ENCODE measurements at places on chromosomes 3 and 15.

GRCh38 chr15:89377842-89378295 is 43.2 kb upstream of the POLG start:
- no peak for DNase-seq

DNA sequence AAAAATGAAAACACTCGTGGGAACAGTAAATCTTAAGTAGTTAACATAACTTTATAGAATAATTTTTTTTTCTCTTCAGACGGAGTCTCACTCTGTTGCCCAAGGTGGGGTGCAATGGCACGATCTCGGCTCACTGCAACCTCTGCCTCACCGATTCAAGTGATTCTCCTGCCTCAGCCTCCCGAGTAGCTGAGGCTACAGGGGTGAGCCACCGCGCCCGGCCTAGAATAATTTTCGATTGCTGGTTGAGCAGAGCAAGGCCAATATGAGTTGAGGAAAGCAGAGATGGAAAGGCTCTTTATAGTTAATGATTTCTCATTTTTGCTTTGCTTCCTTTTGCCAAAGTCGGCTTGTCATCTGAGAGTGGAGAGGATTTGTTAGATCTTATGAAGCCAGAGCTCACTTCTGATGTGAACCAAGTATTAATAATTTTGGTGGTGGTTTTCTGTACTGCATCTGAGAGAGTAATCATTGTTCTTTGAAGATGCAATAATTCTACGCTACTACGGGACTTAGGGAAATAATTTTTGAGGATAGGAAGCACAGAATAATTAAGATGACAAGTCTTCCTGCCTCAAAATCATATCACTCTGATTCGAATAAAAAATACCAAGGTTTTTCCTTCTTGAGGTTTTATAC is 1.6 kb upstream of the GOLM2 start:
- DNase-seq, result no peak

DNA sequence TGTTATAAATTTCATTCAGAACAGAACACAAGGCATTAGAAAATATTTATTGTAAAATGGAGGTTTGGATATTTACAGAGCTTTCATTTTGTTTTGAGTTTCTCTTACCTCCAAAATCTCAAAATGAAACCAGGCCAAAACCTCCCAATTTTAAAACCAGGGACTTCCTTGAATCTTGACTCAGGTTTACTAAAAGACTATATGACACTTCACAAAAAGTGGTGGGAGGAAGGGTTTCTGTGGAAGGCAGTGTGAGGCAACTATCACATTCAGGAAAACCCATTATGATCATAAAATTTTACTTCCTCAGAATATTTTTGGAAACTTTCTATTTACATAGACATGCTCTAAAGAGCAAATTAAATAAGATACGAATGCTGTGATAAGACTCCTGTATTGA is 205.8 kb upstream of the EOMES start:
- DNase-seq, result no peak

DNA sequence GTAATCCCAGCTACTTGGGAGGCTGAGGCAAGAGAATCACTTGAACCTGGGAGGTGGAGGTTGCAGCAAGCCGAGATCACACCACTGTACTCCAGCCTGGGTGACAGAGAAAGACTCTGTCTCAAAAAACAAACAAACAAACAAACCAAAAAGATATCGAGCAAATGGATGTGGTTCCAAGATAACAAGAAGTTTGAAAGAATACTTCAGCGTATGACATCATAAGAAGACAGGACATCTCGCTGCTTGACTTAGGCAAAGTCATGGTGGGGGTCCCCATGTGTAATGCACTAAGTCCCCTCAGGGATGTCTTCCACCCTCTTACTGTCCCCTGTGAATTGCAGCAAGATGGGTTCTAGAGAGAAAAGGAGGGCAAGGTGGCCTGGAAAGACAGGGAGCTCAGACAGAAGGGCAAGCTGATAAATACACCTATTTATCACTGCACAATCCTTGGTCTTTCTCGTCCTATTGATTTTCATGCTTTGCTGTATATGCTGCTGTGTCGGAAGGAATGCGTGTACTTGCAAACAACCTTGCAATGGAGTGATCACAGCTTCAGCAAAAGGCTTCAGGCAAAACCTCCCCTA is 115.0 kb downstream of the BDH1 start:
- DNase-seq, result no peak

DNA sequence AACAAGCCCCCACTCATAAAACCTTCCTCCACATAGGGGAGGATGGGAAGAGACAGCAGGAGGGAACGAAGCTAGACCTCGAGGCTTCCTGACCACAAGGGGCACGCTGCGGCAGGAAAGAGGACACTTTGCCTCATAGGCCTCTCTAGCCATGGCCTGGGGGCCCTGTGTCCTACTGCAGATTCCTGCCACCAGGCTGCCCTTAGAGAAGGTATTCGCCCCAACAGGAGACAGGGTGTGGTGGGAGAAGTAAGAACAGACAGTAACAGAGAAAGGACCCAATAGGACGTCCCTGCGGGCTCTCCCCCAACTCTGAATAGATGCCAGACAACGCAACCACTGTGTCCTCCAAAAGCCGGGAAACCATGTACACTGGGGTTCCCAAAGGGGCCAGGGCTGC is 36.8 kb downstream of the ADCY5 start:
- no peak for DNase-seq

GRCh38 chr15:50883903-50884302 is 24.6 kb upstream of the AP4E1 start:
- no peak for DNase-seq

GRCh38 chr3:38028621-38029361 is 651 bp downstream of the PLCD1 start:
- no peak for DNase-seq

GRCh38 chr3:6844723-6845122 is 16.2 kb upstream of the GRM7 start:
- no peak for DNase-seq

DNA sequence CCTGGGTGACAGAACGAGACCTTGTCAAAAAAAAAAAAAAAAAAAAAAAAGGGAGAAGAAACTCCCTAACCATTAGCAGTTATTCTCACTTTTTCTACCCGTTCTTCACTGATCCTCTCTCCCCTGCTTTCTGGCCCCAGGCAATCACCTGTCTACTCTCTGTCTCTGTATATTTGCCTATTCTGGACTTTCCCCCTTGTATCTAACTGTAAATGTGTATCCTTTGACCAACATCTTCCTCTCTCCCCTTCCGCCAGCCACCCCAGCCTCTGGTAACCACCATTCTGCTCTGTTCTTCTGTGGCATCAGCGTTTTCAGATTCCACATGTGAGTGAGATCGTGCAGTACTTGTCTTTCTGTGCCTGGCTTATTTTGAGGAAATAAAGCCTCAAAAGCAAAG is 6.9 kb downstream of the CYFIP1 start:
- no peak for DNase-seq

DNA sequence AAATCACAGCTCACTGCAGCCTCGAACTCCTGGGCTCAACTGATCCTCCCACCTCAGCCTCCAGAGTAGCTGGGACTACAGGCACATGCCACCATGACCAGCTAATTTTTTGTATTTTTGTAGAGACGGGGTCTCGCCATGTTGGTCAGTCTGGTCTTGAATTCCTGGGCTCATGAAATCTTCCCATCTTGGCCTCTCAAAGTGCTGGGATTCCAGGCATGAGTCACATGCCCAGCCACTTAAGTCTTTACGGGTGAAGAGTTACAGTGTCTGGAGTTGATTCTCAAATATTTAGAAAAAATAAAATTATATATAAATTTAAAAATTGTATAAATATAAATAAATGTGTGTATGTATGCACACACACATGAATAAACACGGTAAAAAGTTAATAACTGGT is 14.5 kb upstream of the KBTBD12 start:
- no peak for DNase-seq

DNA sequence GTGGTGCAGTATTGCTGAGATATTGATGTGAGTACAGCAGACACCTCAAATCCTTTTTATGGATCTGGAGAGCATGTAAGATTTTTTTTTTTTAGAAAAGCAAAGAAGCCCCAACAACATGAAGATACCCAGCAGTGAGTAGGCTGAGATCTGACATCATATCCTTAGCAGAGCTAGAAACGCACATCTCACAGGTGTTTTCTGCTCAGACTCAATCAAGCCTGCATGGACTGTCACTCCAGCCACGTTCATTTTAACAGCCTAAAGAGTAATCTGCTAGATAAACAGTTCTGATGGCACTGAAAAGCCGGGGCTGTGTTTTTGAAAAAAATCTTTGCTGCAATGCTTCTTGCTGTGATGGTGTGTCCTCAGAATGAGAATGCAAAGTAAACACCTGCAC is 544.2 kb downstream of the FGF12 start:
- no peak for DNase-seq

GRCh38 chr15:55247766-55248427 is 41.7 kb downstream of the RAB27A start:
- no peak for DNase-seq

DNA sequence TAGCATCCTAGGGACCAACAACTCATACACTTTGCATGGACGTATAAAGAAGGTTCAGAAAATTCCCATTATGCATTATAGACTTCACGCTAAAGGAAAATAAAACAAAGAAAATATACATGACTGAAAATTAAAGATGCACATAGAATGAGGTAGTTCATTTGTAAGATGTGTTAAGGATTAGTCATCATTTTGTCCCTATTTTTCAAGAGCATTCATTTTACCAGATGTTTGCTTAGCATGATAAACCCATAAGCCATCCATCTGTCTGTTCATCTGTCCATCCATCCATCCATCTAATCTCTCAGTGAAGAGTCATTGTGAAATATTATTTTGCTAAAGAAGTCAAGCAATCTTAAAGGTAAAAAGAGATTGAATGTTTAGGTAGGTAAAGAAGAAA is 80.3 kb downstream of the TFG start:
- DNase-seq, result no peak

GRCh38 chr15:31200735-31201151 is 99.2 kb upstream of the TRPM1 start:
- DNase-seq, result peak; percentile 50

GRCh38 chr3:56772952-56773938 is 28.5 kb downstream of the ARHGEF3 start:
- DNase-seq, result no peak

- no peak for DNase-seq
Measured at GRCh38 chr3:24428481-24428880, 66.2 kb downstream of the THRB start.

- DNase-seq, result no peak
Measured at GRCh38 chr3:187281191-187281714, 10.3 kb downstream of the MASP1 start.

DNA sequence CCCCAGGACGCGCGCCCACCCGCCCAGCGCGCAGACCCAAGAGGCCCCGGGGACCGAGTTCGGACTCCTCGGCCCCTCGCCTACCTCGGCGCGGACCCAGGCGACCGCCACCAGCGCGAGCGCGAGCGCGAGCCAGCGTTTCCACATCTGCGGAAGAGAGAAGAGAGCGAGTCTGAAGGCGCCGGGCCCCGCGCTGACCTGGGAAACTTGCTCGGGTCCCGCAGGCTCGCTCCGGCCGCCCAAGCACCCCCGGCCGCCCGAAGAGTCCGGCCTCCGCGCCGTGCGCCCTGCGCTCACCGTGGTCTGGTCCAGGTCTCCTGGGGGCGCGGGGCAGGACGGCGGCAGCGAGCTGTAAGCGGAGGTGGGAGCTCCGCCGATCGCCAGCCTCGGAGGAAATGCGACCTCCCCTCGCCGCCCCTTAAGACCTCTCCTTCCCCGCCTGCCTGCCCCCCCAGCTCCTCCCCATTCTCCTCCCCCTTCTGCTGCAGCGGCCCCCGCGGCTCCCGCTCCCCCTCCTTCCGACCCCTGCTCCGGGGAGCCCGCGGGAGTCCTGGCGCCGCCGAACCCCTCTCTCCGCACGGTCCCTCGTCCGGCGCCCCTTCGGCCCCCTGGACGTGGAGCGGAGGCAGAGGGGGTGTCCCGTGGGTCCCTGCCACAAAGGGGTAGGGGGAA is at the start of gene FSTL1:
TSS of gene FSTL1 (minus strand) at position 393 of the 672 bp plus-strand sequence. CDS start at position 147, 246 bp downstream.
- DNase-seq, result no peak

- no peak for DNase-seq
Measured at GRCh38 chr15:51750792-51751696, at the start of gene TMOD2. Gene TMOD2, plus strand, starts transcription at chr15:51751597. Its CDS starts 14,845 bp downstream, at chr15:51766442.
